Fibroblast of lung (primary cell): ENCODE measurements at places on chromosomes 4 and X.

DNA sequence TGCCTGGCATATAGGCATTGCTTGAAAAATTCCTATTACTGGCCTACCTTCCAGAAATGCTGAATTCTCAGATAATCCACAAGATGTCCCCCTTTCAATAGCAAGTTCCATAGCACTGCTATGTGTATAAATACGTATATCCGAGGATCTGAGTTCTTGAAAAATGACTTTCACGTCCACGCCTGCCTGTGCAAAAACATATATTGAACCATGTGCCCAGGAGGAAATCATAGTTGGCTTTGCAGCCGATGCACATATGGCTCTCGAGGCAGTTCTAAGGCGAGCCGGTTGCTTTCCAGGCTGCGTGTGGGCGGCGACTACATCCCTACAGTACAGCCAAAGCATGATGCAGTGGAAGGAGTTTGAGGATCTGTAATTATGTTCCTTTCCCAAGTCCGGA is 55.4 kb upstream of the ESX1 start:
- peak; percentile 41 for DNase-seq

- DNase-seq, result peak; percentile 71
These were observed 136.2 kb upstream of the BMPR1B start for GRCh38 chr4:94621491-94622080.

DNA sequence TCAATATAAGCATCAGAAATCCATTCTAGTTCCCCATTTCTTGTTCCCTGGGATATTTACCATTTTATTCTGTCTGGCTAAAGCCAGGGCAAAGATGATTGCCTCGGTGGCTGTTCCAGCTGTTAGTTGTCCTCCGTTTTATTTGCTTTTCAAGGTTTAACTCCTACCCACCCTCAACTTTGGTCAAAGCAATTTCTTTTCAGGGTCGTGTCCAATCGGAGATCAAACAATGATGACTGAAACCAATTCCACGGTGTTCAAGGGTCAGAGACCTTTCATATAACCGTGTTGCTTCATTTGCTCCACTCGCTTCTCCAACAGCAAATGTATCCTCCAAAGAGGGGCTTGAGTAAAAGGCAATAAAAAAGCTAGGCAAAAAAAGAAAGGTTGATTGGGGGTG is 193.5 kb upstream of the FTHL17 start:
- no peak for DNase-seq

- DNase-seq, result peak; percentile 38
These were observed 339.7 kb downstream of the DMD start for GRCh38 chrX:32871636-32872035.

DNA sequence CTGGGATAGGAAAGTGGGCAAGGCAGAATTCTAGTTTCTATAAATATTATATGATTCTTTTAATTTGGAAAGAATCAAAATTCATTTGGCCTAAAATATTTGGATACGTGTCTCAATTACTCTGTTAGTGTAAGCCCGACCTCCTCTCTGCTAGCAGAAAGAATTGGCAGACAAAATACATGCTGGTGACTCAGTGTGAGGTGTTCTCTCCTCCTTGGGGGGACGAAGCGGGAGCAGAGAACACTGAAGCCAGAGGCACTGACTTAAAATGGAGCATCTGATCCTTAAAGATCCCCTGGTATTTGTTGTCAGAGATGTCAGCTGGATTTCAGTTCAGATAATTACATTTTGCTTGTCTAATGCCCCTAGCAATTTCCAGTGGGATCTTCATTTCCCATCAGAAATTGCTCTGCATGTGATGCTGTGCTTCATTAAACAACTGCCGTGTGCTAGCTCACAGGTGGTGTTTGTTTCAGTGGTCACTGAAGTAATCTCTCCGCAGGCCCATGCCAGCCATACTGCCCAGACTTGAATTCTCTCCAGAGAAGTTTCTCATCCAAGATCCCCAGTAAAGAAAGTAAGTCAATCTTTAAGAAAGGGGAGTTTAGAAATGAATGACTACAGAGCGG is 188.7 kb upstream of the TLL1 start:
- DNase-seq, result peak; percentile 89

- DNase-seq, result no peak
These were observed 620.6 kb upstream of the GNPDA2 start for GRCh38 chr4:45346816-45347435.

DNA sequence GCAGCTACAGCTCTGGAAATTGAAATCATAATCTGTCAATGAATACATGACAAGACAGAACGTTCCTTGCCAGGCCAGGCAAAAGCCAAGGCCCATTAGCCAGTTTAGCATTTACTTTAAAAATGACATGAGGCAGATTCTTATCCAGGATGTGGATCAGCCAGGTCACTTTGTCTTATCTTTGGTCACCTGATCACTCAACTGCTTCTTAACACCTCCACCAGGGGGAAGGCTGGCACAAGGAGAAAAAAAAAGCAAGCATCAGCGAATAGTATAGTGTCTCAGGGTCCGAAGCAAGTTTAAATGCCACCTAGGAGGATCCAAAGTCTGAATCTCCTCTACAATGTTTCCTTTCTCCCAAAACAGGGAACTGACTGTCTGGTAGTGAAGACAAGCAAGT is 18.8 kb downstream of the ATP1B4 start:
- no peak for DNase-seq

GRCh38 chrX:53362449-53362848 is 60.0 kb downstream of the SMC1A start:
- no peak for DNase-seq
